ENCODE measurements at places on chromosomes 5 and 9.

DNA sequence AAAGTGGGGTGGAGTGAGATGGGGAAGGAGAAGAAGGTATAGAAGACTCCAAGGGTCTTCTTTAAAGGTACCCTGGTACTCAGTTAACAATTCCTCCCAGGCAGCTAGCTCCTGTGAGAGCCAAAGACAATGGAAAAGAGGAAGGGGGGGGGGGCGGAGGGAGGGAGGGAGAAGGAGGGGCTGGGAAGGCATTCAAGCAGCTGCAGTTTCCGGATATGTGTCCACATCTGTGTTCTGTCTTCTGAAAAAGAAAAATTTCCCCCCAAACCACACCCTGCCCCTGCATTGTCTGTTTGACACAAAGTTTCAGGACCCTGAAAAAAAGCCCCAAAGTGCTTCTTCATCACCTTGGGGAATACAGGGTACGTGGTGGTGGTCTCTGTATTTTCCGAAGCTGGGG is 11.1 kb downstream of the SPRY4 start:
- no peak for DNase-seq

DNA sequence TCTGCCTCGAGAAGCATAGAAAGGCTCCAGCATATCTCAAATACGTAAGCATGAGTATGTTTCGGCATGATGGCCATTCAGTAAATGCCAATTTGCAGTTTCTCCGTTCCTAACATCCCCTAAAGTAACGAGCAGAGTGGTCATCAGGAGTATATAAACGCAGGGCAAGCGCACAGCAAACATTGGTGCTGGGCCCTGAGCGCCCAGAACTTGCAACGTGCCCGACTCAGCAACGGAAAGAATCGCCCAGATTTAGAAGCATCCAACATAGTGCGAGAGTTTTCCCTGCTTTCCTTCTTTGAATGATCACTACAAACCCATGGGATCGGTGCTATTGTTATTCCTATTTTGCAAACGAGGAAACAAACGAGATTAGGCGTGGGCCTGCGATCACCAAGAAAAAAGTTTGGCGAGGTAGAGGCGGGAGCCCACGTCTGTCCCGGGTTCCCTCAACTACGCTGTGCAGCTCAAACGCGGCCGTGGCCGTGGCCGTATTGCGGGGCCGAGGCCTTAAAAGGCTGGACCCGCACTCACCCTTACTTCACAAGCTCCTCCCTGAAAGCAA is 505 bp downstream of the RPS14 start:
- DNase-seq: peak; percentile 75

GRCh38 chr9:134291452-134291881 is 34.8 kb upstream of the RXRA start:
- DNase-seq: no peak

- no peak for DNase-seq
Measured at GRCh38 chr9:121741228-121741918, 89.9 kb downstream of the DAB2IP start.

DNA sequence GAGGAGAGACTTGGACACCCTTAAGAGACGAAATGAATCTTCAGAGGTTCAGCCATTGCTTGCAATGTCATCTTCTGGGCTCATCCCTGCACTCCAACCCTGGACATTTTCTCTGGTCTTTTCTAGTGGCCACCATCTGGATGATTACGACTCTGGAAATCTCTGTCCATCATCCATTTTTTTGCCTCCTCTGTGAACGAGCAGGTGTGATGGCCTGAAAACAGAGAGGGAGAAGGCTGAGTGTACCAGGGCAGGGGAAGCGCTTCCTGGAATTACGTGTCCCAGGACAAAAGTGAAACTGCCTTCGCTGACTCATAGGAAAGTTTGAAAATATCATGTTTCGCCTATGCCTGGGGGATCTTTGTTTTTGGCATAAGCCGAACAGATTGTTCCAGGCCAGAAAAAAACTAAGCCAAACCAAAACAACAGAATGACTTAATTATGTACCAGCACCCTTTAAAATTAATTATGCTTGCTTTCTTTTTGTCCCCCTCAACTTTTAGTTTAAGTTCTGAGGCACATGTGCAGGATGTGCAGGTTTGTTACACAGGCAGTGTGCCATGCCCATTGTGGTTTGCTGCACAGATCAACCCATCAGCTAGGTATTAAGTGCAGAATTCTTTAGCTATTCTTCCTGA is 31.9 kb downstream of the ANKRD33B start:
- peak; percentile 95 for DNase-seq

DNA sequence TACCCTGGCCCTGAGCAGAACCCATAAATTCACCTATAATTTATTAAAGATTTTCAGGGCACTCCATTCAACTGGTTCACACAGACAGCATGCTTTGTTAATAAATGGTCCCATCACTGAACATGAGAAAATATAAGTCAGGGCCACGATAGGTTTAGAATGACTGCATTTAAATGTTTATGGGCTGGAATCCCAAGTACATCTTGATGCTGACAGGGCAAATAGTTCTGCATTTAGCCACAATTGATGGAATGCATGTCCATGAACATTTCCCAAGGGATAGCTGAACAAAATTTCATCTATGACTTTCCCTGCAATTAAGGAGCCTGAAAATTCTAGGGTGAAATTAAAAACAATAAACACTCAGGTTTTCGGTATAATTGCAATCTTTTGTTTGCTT is 124.5 kb downstream of the CAAP1 start:
- DNase-seq: no peak

DNA sequence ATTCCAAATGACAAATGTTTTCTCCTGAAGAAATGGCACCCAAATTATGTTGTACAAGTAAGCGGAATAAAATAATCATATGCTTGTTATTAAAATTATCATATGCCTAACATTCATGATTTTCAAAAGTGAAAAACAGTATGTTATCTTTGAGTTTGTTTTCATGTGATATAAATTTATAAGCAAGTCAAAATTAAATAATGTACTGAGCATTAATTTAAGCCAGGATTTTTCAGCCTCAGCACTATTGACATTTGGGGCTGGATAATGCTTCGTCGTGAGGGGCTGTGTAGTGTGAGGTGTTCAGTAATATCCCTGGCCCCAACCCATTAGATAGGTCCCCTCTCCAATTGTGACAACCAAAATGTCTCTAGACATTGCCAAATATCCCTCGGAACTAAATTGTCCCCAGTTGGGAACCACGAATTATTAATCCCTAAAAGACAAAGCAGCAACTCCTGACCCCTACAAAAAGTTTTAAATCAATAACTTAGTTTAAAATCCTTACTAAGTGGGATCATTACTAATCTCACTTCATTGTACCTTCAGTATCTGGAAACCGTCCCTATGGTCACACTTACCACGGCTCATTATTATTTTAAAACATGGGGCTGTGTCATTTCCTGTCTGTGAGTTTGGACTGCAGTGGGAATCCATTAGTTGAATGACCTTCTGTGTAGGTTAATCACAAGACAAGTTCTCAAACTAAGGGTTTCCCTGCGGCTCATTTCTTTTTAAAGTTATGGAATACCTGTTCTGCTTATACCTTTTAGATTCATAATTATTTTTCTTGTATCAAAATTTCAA is 1.3 kb upstream of the NNT start:
- peak; percentile 65 for DNase-seq

DNA sequence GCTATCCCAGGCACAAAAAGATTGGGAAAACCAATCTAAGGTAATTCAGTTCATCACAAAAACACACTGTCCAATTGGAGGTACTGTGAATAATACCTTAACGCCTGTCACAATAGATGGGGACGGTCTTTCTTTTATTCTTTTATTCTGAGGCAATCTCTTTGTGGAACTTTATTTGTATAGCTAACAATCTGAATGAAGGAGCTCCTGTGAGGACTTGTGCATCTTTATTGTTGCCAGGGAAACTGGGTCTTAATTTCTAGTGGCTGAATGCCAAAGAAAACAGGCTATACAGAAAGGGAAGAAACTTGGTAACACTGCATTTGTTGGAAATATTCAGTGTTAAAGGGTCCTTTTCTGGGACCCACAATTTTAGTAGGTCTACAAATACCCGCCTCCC is 546.9 kb upstream of the C9orf72 start:
- DNase-seq: no peak

GRCh38 chr9:14591411-14591810 is 101.8 kb downstream of the ZDHHC21 start:
- DNase-seq: no peak

DNA sequence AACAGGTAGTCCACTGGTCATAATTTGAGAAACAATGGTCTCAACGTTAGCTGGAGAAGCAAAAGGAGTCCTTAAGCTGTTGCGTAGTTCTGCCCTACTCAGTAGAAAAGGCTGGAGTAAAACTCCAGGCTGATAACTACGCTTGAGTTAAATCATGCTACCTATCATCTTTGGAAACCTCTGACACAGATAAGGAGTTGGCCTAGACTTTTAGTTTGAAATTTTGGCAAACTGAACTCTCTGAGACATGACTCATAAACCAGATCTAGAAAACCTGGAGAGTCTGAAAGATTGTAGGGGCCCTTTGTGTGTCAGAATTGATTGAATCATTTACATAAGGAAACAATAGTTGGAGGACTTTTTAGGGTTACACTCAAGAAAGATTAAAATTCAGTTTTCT is 26.3 kb downstream of the NMUR2 start:
- no peak for DNase-seq

- DNase-seq: no peak
Measured at GRCh38 chr9:109907400-109907799, 127.4 kb downstream of the PALM2AKAP2 start.

DNA sequence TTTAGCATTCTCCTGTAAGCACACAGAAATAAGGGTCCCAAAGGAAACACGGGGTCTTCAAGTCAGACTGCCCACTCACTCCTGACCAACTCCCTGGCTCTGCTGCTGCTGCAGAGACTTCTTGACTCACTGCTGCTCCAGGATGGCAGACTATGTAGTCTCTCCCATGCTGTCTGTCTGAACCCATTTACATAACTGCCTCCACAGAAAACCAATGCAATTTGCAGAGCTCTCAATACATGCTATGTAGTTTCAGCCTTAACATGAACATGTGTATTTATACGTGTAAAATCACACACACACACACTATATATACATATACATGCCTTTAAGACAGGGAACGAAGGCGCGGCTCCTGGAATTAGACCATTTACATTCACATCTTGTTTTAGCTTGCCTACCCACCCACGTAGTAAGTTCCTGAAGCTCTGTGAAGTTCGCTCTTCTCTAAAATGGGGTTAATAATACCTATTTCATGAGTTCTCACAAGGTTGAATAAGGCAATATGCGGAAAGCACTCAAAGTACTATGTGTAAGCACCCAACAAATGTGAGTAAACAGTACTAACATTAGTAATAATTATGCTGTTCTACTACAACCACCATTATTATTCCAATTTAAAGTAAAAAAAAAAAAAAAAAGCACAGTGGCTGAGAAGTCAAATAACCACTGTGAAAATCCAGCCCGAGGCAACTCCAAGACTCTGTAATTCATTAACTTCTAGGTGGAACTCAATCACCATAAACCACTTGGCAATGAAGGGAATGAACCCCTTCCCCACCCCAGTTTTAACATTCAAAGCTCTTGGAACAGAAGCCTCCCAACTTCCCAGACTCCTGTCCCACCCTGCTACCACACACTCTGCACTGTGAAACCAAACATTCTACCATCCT is 31.8 kb downstream of the PRELID2 start:
- DNase-seq: no peak

GRCh38 chr9:73023025-73023541 is 70.2 kb upstream of the ALDH1A1 start:
- DNase-seq: peak; percentile 82

- DNase-seq: no peak
Measured at GRCh38 chr5:43245724-43246385, 53.8 kb downstream of the NIM1K start.

GRCh38 chr9:27485158-27485557 is 38.9 kb upstream of the IFNK start:
- DNase-seq: no peak

DNA sequence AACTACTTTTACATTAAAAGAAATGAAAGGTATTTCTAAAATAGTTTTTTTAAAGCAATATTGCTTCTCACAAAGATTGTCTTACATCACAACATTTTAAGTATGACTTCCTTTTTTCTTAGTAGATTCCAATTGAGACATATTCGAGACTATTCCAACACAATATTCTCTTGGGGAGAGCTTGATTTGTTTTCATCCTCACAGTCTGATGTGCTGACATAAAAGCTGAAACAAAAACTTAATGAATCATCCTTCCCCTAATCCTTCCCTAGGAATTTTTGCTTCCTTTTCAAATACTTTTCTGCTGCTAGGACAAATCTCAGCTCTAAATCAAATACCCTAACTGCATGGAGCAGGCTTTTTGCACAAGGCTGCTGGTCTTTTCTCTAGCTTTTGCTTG is 245.8 kb upstream of the MAP3K1 start:
- peak; percentile 59 for DNase-seq
